ENCODE measurements at places on chromosomes 7 and 10. TPM values are rescaled to one million over a fixed set of nuclear protein-coding genes. Genes with fewer than 3 reads are reported as not detected.
A peak's percentile ranks its signal among the peaks of the same experiment; 100 is the strongest.

CDK1 gene
- 2.5 TPM for total RNA-seq

DNA sequence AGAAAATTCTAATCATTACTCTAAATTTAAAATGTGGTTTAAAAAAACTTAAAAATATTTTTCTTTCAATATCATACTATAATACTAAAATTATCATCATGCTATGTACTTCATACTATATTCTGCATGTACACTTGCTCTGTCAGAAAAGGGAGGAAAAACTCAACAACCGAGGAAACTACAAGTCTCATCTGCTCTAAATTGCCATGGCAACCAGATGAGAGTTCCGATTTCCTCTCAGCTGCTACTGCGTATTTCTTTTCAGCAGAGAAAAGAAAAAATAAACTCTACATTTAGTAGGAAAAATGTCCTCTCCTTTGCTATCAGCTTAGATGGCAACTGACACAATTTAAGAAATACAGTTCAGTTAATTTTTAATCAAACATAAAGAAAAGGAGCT is 178.9 kb downstream of the SRPK2 start:
- DNase-seq = no peak

- DNase-seq = no peak
Measured at GRCh38 chr7:31335161-31335856, 5.2 kb downstream of the NEUROD6 start.

GRCh38 chr7:122790132-122790531 is 87.4 kb upstream of the RNF148 start:
- DNase-seq = no peak

DNA sequence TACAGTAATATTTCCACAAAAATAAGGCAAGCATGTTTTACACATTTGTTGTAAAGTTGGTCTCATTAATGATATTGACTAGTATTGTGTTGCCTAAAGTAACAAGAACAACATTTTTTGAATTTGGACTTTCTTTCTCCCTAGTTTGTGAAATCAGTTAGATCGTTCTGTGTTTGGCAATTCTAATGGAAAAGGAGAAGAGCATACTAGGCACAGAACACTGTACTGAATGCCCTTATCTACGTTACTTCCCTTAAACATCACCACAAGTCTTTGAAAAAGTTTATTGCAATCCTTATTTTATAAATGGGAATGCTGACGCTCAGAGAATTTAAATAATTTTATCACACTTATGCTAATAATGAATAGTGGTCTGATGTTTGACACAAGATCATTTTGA is 372.2 kb downstream of the EXOC4 start:
- no peak for DNase-seq

DNA sequence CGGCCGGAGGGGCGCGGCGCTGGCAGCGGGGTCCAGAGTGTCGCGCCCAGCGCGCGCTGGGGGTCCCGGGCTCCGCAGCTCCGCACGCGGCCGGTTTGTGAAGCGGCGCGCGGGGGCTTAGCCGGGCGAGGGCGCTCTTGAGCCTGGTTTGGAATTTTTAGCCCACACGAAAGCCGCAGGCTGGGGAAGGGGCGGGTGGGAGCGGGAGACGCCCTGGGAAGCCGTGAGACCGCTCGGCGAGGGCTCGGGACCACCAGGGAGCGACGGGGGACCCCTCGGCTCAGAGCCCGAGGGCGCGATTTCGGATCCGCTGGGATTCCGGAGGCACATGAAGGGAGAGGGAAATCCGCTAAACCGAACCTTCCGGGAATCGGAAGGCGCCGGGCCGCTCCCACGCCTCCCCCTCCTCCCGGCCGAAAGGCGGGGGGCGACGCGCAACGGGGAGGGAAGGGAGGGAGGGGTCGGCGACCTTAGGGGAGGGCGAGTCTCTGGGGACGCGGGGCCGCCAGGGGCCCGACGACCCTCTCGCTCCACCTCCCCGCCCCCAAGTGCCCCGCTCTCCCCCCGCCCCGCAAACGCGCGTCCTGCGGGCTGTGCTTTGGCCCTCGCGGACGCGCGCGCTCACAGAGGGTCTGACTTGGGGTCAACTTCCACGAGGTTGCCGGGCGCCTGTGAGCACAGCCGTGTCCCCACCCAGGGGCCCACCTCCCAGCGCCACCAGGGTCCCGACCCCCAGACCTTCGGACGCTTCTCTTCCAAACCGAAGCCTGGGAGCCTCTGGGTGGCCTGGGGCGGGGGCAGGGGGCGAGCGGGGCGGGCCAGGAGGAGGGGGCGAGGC is 5.1 kb upstream of the ELFN1 start:
- DNase-seq = peak; percentile 62

- no peak for DNase-seq
Measured at GRCh38 chr7:68146983-68147382, 1150.3 kb downstream of the TYW1 start.

All from sigmoid colon (tissue), 7 donors.